Stimulated activated CD4-positive, alpha-beta T cell treated with anti-CD3 and anti-CD28 coated beads, Interleukin-1b, Interleukin-23, amount 100 ng/mL, for 4 hours (primary cell): ENCODE measurements at places on chromosomes 4 and X.

GRCh38 chr4:2714918-2715317, 41.2 kb downstream of the TNIP2 start:
- no peak for DNase-seq

GRCh38 chr4:163263606-163264005, 68.8 kb downstream of the NPY1R start:
- DNase-seq = no peak

- no peak for DNase-seq
Observed at GRCh38 chr4:165541851-165542459, 163.1 kb downstream of the CPE start.

DNA sequence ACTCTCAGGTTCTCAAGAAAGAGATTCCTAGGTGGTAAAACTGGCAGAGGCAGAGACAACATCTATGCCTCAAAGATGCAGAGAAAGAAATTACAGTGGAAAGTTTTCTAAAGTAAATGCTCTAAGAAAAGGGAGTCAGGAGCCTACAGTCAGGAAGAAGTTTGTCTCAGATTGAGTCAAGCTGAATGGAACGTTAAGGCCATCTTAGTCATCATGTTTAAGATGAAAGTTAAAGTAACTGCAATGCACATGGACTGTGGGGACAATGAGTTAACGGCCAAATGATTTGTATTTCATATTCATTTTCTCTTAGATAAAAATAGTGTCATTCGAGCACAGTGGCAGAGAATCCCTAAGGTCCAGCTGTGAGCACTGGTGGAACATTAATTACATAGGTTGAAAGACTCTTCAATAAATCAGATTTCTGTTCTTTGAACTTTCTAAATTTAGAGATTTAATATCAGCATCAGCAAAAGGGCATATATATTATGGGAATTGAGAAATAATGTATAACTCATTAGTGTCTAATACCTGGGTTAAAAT, 384.6 kb downstream of the DTHD1 start:
- no peak for DNase-seq

- DNase-seq = no peak
Observed at GRCh38 chr4:147151763-147152162, 206.1 kb upstream of the TTC29 start.

- DNase-seq = no peak
Observed at GRCh38 chr4:73788411-73788810, 48.0 kb downstream of the CXCL8 start.

GRCh38 chr4:140014284-140014683, 139.7 kb downstream of the MAML3 start:
- no peak for DNase-seq

- no peak for DNase-seq
Observed at GRCh38 chr4:99861120-99861905, 32.9 kb downstream of the LAMTOR3 start.

DNA sequence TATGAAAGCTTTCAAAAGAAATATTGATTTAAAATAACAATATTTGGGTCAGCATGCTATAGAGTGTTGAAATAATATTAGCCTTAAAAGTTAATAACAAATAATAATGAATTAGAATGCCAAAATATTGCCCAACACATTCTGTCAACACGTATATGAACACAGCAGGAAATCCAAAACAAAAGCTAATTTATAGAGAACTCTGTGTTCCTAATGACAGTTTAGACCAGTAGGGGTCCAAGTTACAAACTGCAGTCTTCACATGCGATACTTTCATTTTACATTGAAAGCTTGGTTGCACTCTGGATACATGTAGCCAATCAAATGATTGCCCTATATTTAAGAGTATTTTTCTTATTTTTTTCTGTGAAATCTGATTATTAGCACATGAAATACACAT, 274.4 kb downstream of the DCTD start:
- no peak for DNase-seq

GRCh38 chr4:75235359-75235951, 278.7 kb downstream of the RCHY1 start:
- DNase-seq = no peak

DNA sequence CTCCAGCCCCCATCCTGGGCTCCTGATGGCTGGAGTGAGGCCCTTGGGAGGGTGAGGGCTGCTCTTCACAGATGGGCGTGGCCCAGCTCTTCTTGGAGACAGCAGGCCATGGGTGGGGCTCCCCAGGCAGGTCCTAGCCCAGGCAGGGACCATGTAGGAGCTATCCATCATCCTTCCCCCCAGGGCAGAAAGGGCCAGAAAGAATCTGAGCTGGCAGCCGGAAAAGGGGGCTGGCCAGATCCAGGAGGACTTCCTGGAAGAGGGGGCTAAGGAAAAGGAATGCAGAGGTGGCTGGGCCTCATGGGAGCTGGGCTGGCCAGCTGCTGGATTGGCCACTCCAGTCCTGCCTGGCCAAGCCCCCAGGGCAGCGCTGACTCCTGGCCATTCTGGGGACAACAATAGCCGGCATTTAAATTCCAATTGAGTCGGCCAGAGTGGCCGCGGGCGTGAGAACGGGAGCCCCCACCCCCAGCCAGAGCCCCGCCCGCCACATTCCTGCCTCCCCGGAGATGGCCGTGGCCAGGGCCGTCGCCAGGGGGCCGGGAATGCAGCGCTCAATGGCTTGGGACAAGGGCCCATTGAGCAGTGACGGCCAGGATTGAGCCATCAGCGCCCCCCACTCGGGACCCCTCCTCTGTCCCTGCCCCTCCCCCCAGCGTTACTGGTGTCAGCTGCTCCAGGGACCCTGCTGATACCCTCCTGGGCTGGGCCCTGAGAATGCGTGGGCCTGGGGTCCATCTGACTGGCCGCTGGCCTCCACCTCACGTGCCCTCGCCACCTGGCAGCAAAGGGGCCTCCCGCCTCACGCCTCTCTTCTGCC, 15.1 kb upstream of the FGFR3 start:
- no peak for DNase-seq

DNA sequence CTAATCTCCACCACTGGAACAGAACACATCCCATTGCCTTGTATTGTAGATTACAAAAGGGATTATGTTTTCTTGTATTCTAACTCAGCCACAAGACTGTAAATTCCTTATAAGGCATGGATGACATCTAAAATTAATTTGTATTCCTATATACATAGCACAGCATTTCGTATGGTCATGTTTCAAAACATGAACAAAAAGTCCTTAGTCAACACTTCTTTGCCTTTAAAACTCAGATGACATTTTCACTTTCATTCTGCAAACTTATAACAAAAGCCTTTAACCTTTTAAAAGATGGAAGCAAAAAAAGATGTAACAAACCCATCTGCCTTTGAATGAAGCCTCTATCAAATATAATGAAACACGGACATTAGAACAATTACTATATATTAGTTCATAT, 181.3 kb downstream of the IQCM start:
- DNase-seq = no peak

DNA sequence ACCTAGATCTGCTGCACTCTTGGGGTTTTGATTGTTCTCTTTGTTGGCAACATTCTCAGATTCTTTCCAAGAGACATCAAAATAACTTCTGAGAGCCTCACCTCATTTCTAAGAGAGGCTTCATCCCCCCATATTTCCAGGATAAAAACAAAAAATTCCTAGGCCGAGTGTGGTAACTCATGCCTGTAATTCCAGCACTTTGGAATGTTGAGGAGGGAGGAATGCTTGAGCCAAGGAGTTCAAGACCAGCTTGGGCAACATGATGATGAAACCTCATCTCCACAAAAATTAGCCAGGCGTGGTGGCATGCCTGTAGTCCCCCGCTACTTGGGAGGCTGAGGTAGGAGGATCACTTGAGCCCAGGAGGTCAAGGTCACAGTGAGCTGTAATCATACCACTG, 477.0 kb downstream of the INPP4B start:
- no peak for DNase-seq

GRCh38 chr4:31968842-31969241, 1248.7 kb downstream of the PCDH7 start:
- DNase-seq = no peak

DNA sequence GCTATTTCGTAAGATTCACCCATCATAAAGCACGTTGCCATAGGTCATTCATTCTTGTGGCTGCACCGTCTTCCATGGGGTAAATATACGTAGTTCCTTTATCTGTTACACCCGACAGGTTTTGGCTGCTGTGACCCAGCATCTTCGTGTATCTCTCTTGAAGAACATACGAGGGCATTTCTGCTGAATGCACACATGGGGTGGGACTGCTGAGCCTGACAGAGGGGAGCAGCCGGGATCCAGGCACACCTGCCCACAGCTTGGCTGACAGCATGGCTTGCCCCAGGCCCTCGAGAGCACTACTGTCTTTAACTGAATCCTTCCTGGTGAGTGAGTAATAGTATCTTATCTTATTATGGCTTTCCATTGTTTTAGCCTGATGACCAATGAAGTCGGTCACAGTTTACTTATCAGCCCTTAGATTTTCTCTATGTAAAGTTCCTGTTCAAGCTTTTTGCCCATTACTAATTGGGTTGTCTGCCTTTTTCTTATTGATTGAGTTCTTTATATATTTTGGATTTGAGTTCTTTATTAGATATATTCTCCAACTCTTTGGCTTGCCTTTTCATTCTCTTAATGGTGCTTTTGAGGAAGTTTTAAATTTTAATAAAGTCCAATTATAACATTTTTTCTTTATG, 45.0 kb upstream of the MXD4 start:
- no peak for DNase-seq

DNA sequence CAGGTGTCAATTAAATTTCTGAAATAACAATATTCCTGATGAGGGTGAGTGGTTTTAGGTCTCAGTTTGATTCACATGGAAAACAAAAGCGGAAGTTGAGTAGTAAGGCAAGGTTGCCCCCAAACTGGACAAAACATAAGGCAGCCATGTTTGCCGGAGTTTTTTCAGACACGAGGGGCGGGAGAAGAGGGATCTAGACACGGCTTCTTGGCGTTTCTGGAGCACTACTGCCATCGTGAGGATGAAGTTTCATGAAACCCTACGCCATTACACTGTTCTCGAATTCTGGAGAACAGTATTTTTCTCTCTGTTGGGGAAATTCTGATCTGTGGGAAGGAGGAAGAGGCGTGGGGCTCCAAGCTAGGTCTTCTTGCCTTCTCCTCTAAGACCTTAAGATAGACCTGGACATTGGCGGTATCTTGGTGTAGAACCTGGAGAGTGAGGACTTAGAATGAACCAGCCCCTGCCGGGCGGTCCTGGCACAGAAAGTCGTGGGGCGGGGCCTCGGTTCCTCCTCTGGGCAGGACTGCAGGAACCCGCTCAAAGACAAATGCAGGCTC, 160.3 kb downstream of the OR13H1 start:
- no peak for DNase-seq

- DNase-seq = no peak
Observed at GRCh38 chrX:75603833-75604232, 81.0 kb upstream of the ZDHHC15 start.

GRCh38 chrX:1598876-1599790, 7.7 kb downstream of the AKAP17A start:
- no peak for DNase-seq

GRCh38 chrX:71103110-71103983, 3.2 kb downstream of the CXorf65 start:
- peak; percentile 39 for DNase-seq

- no peak for DNase-seq
Observed at GRCh38 chr4:1327526-1328266, 19.3 kb upstream of the UVSSA start.

- DNase-seq = no peak
Observed at GRCh38 chr4:32826169-32826568, 2106.0 kb downstream of the PCDH7 start.
